ENCODE measurements at places on chromosomes 1 and 21.

DNA sequence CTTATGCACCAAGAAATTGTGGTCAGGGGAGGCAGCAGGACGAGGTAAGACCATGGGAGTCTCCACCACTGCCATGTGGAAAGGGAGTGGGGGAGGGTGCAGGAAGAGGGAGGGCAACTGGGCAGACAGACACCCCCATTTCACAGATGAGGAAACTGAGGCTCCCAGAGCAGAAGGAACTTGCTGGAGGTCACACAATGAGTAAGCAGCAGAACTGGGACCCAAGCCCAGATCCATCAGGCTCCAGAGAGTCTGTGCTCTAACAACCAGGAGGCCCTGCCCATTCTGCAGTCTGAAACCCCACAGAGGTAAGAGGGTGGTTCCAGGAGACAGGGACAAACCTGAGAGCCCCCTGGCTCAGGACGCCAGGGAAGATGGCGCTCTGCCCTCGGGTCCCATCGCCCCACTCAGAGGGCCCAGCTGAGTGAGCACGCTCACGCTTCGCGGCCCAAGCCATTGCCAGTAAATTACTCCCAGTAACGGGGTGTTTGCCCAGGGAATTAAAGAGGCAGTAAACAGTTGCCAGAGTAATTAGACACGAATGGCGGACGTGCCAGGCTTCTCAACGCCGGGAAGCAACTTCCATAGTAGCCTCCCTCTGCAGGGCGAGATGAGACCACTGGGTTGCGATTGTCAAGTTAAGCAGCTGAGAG, 59.2 kb downstream of the MATN1 start:
- no peak for DNase-seq

GRCh38 chr1:42961312-42962091, 2.8 kb upstream of the SLC2A1 start:
- no peak for DNase-seq

DNA sequence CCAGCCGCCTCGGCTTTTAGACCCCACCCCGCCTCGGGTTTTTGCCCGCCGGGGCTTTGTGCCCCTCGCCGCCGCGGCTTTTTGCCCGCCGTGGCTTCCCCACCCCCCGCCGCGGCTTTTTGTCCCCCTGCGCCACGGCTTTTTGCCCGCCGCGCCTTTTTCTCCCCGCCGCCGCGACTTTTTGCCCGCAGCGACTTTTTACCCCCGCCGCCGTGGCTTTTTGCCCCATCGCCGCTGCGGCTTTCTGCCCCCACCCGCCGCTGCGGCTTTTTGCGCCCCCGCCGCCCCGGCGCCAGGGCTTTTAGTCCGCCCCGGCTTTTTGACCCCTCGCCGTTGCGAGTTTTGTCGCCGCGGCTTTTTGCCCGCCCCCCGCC, 474.4 kb downstream of the FAM72C start:
- DNase-seq = no peak

GRCh38 chr21:42187976-42188653, 30.8 kb upstream of the ABCG1 start:
- DNase-seq = peak; percentile 61

DNA sequence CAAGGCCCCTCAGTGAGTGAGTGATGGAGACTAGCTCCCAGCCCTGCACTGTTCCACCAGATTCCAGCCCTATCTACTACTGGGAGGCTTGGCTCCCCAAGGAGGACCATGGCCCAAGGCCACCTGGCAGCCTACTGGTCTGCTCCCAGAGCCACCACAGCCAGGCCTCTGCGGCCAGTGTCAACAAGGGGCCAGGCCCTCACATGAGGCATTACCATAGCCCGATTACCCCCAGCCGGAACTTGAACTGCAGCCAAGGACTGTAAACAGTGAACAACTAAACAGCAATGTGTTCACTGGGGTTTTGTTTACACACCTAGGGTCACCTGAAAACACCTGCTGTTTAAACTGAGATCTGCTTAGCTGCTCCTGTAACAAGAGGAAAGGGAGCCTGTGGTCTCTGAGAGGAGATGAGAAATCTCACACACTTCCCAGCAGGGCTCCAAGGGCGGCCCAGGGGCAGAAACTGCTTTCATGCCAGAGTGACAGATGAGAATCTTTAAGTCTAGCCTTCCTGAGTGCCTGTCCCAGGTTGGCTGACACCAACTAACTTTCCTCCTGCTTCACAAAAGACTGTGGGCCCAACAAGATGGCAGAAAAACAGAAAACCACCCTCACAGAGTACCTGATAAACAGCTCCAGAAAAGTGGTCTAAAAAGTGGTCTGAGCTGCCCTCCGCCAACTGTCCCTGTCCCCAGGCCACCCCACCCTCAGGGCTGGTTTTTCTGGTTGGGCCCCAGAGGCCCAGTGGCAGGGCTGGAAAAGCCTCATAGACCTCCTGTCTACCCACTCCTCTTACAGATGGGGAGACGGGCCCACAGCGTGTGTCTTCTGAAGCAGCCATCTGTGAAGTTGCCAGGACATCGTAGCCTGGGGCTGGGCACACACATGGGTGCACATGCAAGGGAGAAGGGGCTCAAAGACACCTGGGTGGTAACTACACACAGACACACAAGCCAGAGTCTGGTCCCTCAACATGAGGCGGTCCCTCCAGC, 28.8 kb downstream of the MEF2D start:
- DNase-seq = no peak

GRCh38 chr1:76005765-76006164, 68.8 kb upstream of the ST6GALNAC3 start:
- no peak for DNase-seq

GRCh38 chr1:16440131-16440469, 424 bp upstream of the NECAP2 start:
- DNase-seq = no peak

GRCh38 chr21:42286416-42286815, 28.8 kb downstream of the TFF3 start:
- no peak for DNase-seq

GRCh38 chr21:37869661-37870060, 46.6 kb downstream of the KCNJ6 start:
- no peak for DNase-seq

- peak; percentile 99 for DNase-seq
These were observed at the start of gene SESN2 for GRCh38 chr1:28259252-28259933. Gene SESN2 (plus strand): TSS chr1:28259518. CDS start chr1:28259848, 330 bp downstream.

DNA sequence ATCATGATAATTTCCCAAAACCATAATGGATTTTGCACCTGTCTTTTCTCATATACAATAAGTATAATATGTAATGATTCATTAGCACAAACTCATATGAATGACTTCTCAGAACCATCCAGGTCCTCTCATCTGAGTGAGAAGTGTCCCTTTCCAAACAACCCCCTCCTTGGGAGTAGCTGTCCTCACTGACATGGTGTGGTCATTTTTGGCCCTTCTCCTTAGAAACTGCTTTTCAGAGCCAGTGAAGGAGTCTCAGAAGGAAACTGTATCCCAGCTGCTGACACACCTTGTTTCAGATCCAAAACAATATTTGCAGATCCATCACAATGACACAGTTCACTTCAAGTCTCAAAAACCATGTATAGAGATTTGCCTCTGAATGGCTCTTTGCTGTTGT, 95.5 kb downstream of the MIS18A start:
- no peak for DNase-seq

- DNase-seq = no peak
These were observed 53.6 kb downstream of the KIF21B start for GRCh38 chr1:200969726-200970561.

- DNase-seq = no peak
These were observed 106.0 kb downstream of the MRPS6 start for GRCh38 chr21:34179204-34179935.

DNA sequence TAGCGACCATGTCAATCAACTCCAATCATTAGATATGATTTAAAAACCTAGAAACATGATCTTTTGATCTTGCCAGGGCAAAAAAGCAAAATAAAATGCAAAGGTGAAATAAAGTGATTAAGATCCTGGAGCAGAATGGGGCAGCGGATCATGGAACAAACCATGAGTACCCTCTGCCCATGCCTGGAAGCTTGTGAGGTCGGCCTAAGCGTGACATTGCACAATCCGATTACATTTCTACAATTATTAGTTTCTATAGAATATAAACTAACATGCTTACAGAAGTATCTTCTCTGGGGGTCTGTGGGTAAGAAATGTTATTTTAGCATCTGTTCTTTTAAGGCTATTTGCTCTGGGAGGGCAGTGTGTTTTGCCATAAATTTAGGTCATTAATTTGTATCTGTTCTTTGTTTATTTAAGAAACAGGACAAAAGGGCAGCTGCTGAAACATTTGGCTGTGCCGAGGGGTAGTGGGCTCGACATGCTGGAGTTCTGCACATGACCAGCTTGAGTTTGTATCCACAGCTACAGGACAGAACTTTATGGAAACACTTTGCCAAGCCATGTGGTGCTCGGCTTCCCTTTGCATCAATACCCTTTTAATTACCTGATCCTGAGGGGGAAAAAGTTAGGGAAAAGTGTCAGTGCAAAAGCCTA, 55.9 kb downstream of the ZBTB18 start:
- DNase-seq = no peak

DNA sequence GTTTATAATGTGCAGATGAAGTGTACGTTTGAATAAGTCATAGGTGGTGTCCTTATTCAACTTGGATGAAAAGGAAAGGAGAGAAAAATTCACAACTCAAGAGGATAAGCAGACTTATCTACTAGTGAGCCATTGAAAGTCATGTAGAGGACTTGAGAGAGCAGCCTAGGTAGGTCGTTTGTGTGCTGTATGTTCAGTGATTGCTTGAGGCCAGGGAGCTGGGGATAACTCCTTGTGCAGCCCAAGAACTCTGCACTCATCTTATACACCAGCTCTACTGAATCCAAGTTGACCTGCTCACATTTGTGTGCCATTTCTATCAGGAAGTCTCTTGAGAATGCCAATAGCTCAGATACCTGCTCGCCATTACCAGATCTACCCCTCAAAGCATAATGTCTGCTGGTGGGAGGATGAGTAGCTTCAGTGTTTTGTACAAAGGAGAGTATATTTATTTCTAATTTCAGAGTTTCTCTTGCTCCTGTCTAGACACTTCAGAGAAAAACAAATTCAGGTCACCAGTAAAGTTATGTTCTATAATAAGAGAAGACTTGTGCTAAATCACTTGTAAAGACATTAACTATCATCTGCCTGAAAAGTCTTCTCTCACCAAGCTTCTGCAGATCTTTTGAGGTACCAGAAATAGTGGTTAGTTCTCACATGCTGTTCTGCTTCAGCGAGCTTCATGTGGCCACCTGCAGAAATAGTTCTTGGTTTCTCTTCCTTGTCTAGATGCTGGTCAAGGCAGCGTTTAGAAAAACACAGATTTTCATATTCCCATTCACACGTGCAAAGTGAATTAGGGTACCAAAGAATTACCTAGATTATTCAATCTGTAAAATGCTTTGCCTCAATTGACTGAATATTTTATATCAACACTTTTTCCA, 10.8 kb downstream of the S1PR1 start:
- no peak for DNase-seq

GRCh38 chr1:22907528-22907927, 65.1 kb downstream of the LACTBL1 start:
- no peak for DNase-seq

DNA sequence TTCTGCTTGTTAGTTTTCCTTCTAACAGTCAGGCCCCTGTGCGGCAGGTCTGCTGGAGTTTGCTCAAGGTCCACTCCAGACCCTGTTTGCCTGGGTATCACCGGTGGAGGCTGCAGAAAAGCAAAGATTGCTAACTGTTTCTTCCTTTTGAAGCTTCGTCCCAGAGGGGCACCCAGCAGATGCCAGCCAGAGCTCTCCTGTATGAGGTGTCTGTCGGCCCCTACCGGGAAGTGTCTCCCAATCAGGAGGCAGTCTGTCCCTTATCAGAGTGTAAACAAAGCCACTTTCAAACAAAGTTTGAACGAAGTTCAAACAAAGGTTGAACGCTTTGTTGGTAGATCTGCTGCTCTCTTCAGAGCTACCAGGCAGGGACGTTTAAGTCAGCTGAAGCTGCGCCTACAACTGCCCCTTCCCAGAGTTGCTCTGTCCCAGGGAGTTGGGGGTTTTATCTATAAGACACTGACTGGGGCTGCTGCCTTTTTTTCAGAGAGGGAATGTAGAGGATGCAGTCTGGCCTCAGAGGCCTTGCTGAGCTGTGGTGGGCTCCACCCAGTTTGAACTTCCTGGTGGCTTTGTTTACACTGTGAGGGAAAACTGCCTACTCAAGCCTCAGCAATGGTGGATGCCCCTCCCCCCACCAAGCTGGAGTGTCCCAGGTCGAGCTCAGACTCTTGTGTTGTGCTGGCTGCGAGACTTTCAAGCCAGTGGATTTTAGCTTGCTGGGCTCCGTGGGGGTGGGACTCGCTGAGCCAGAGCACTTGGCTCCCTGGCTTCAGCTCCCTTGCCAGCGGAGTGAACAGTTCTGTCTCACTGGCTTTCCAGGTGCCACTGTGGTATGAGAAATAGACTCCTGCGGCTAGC, 401.8 kb downstream of the SRGAP2C start:
- no peak for DNase-seq

GRCh38 chr1:81912383-81912782, 111.6 kb downstream of the ADGRL2 start:
- no peak for DNase-seq

DNA sequence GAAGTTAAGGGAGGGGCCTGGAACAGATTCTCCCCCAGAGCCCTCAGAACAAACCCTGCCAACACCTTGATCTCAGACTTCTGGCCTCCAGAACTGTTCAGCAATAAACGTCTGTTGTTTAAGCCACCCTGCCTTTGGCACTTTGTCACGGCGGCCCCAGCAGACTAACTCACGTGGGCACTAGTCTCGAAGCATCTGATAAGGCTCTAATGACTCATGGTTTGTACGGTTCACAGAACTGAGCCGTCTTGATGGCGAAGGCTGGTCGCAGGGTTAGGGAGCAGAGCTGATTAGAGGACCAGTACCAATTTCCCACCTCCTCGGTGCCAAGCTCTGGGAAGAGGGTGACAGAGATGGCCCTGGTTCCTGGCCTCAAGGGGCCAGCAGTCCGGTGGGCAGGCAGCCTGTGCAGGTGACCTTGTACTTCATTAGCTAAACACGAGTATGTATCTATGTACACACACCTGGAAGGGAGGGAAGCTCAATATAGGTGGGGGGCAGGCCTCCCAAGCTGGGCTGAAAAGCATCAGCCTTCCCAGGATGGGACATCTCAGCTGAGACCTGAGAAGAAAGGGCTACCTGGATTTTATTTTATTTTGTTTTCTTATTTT, 112.8 kb downstream of the MRPS6 start:
- DNase-seq = no peak

- no peak for DNase-seq
These were observed 22.8 kb downstream of the OR10R2 start for GRCh38 chr1:158494796-158495195.

GRCh38 chr1:200337410-200337809, 72.4 kb downstream of the ZNF281 start:
- no peak for DNase-seq

GRCh38 chr21:25361097-25361496, 246.2 kb downstream of the MRPL39 start:
- no peak for DNase-seq

All from stimulated activated CD4-positive, alpha-beta T cell treated with anti-CD3 and anti-CD28 coated beads, Interleukin-2, amount 100 ng/mL, for 4 hours (primary cell).